AG04449 (cell line): ENCODE measurements at places on chromosomes 2 and 18.

DNA sequence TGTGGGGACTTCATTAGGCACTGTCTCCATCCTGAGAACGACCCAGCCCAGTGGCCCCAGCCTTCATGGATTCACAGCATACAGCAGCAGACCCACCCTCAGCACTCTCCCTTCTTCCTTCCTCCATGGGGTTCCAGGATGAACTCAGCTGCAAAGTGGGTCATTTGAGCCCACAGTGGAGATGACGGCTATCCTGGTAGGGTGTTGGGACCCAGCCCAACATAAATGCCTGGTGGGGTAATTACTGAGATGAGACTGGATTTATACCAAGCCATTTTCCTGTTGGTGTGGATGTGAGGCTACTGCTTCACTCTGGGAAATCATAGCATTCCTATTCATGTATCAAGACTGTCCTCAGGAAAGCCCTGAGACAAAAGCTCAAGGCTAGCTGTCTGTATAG is 536.7 kb upstream of the TNP1 start:
- DNase-seq: no peak

- no peak for DNase-seq
These were observed 6.8 kb downstream of the HS6ST1 start for GRCh38 chr2:128311755-128312341.

DNA sequence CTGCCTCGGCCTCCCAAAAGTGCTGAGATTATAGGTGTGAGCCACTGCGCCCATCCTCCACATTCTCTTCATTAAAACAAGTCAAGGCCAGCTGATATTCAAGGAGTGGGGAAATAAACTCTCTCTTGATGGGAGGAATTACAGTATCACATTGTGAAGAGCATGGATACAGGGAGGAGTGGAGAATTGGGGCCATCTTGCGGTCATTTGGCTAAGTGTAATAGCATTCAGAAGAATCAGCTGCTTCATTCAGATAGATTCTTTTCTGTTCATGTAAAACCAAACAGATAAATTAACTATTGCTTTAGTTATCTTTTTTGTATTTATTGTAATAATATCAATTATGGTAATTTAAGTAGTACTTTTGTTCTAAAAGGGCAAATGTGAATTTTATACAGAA is 156.3 kb downstream of the UBR3 start:
- no peak for DNase-seq

- DNase-seq: no peak
These were observed 152.5 kb downstream of the ICOS start for GRCh38 chr2:204089105-204089504.

GRCh38 chr2:159501743-159502142 is 114.6 kb downstream of the BAZ2B start:
- DNase-seq: no peak

DNA sequence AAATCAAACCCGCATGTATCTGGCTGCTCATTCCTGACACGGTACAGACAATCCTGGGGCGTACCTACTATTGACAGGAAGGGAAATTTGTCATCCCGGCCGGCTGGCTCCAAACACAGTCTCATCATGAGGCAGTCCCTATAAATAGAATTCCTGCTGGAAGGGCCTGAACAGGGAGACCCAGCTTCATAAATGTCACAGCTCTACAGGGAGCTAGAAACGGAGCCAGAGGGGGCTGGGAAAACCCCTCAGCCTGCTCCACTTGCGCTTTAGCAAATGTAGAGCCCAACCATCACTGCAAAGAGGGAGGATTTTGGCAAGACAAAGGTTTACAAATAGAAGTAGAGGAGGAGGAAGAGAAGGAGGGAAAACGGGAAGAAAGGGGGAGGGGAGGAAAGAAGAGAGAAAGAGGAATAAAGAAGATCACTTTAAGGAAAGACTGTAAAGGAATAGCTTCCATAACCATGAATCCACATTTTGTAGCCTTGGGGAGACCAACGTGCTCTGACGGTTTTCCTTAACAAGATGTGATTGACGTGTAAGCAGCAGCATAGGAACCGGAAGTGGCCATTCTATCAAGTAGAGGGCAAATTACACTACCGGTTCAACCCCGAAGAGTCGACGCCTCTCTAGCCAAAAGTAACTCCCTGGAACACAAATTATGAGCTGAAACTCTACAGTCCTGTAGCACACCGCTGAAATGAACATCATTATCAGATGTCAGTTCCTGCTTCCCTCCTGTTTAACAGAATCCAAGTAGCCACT is 56.8 kb upstream of the TTN start:
- no peak for DNase-seq

GRCh38 chr2:224185023-224185601 is 146.0 kb upstream of the SERPINE2 start:
- no peak for DNase-seq

GRCh38 chr2:148259674-148260073 is 238.8 kb downstream of the MBD5 start:
- DNase-seq: no peak

DNA sequence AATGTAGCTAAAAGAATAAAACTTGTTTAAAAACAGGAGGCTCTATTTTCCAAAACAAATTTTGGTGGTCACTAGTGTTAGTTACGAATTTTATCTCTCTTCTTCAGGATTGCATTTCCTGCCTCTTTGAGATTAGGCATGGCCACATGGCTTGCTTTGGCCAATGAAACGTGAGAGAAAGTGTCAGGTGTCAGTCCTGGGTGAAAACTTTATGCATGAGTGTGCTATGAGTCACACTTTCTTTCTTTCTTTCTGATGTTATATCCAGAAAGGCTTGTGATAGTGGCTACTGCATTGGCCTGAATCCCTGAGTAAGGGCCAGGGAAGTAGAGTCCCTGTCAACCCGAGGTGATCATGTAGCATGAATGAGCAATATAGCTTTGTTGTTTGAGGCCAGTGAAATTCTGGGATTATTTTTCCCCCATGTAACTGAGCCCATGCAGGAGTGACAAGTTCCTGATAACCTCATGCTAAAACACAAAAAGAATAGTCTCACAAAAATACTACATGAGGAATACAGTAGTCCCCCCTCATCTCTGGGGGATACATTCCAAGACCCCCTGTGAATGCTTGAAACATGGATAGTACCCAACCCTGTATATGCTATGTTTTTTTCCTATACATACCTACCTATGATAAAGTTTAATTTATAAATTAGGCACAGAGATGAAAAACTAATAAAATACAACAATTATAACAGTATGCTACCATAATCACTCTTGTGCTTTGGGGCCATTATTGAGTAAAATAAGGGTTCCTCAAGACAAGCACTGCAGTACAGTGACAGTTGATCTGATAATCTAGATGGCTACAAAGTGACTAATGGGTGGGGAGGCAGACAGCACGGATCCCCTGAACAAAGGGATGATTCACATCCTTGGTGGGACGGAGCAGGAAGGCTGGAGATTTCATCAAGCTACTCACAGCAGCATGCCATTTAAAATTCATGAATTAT is 109.5 kb downstream of the CDC42EP3 start:
- peak; percentile 44 for DNase-seq

GRCh38 chr2:109457794-109458193 is 156.0 kb downstream of the SEPTIN10 start:
- DNase-seq: no peak

- no peak for DNase-seq
These were observed 632 bp upstream of the ACVR1 start for GRCh38 chr2:157876786-157877138.

GRCh38 chr2:233857511-233858141 is 3.3 kb upstream of the HJURP start:
- no peak for DNase-seq

- DNase-seq: no peak
These were observed 1464.6 kb upstream of the CELF4 start for GRCh38 chr18:39030124-39030655.

DNA sequence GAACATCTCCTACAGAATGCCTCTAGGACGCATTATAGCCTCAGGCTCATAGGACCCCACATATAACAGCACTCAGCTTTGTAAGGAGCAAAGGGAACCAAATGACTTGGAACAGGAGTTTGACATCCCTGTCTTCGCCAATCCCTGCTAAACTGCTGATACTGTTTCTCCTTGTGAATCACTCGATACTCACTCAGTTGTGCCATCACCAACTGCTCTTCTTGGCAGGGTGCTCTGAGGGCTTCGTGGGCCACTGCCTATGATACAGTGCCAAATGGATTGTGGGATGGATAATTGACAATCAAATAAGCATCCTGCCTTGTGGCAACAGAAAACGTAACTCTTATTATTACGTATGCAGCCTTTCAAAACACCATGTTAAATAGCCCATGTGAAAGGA is 396.3 kb downstream of the RIT2 start:
- DNase-seq: no peak

DNA sequence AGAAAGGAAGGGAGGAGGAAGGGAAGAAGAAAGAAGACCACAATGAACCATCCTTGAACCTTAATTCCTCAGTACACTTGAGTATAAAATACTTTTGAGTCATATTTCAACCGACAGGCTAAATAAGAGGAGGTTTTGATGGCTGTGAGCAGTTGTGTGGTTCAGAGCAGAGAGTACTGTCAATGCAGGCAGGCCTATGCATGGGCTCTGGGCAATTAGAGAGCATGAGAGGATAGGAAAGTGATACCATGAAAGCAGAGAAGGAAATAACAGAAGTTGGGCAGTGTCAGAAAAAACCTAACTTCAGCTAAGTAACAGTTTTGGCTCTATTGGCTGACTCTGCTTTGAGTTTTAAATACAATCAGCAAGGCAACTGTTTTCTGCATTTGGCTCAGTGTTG is 123.6 kb upstream of the STK17B start:
- no peak for DNase-seq

- DNase-seq: no peak
These were observed 25.4 kb downstream of the WDR75 start for GRCh38 chr2:189466656-189467055.

GRCh38 chr18:44946529-44947113 is 265.9 kb downstream of the SETBP1 start:
- DNase-seq: no peak

- no peak for DNase-seq
These were observed 47.1 kb downstream of the SLC40A1 start for GRCh38 chr2:189533288-189534035.

GRCh38 chr18:54787616-54788015 is 40.7 kb upstream of the RAB27B start:
- peak; percentile 72 for DNase-seq

GRCh38 chr2:227890495-227891079 is 19.2 kb downstream of the DAW1 start:
- DNase-seq: no peak

DNA sequence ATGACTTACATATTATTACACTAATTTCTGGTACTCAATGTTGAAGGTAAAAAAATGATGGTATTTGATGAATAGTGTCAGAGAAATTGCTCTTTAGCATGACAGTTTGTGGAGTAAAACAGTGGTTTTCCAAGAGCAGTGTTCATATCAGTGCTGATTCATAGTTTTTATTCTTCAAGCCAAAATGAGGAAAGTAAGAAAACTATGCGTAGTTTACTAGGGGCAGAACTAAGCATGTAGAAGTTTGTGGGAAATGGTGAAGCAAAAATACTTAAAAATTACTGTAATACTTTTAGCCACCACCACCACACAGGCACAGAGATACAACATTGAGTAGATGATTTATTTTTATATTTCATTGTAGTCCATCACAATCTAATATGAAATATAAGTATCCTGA is 137.3 kb downstream of the ZNF804A start:
- DNase-seq: no peak

- no peak for DNase-seq
These were observed 140.1 kb downstream of the BABAM2 start for GRCh38 chr2:28030600-28030999.

- DNase-seq: no peak
These were observed 87.3 kb upstream of the LCLAT1 start for GRCh38 chr2:30359644-30360167.

DNA sequence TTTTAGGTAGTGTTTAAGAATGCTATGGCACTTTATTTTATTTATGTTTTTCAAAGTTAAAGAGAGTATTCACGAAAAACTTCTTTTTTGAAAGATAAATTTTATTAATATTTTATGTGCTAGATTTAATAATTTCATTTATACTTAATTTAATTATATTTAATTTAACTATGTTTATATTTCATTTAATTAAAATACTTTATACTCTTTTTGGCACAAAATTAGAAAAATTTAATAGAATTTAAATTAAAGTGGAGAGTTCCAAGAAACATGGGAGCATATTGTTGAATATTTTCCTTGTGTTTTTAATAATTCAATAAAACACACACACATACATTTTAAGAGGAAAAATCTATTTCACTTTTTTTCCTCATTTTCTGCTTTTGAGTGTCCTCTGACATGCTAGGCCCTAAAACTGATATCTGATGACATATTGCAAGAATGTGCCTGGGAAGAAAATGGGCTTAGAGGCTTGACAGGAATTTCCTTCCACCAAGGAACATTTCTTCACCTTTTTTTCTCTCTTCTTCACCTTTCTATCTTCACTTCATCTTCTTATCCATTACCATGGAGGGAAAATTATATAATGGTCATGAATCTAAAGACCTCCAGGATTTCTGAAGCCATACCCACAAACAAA is 15.4 kb downstream of the ARHGAP28 start:
- no peak for DNase-seq

GRCh38 chr2:88683160-88684021 is 8.1 kb upstream of the RPIA start:
- DNase-seq: no peak

- no peak for DNase-seq
These were observed 197.4 kb downstream of the FBXO15 start for GRCh38 chr18:73950116-73950700.

- no peak for DNase-seq
These were observed 25.6 kb downstream of the MAP3K2 start for GRCh38 chr2:127361929-127362885.

DNA sequence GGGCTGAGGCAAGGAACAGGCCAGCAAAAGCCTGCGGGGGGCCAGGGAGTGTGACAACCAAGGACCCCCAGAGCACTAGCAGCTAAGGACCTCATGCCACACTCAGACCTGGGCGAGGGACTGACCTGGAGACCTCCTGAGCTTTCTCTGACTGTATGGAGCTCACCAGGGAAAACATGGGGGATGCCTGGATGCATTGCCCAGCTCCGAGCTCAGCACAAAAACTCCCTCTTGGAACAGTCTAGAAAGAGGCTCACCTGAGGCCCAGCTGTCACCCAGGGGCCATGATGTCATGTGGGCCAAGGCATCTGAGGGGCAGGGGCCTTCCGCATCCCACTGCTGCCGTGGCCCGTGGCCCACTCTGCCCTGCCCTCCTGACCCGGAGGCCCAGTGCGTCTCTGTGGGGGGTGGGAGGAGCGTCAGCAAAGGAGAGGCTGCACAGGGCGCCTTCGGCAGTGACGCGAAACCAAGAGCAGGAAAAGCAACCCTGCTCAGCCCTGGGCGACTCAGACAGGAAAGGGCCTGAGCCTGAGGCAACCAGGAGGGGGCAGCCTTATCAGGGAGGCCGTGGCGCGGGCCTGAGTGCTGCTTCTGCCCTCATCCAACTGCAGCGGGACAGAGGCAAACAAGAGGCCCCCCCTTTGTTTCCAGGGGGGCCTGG is 57.3 kb upstream of the ALPP start:
- no peak for DNase-seq

GRCh38 chr2:176280156-176280555 is 10.9 kb downstream of the MTX2 start:
- DNase-seq: no peak

- no peak for DNase-seq
These were observed 217.8 kb upstream of the NXPH2 start for GRCh38 chr2:138997856-138998517.
